ENCODE measurements at places on chromosomes 12 and 14.

- DNase-seq: no peak
Observed at GRCh38 chr14:69767369-69767999, 542 bp downstream of the SRSF5 start.

GRCh38 chr14:65438266-65438933 is 25.9 kb downstream of the FUT8 start:
- DNase-seq: no peak

DNA sequence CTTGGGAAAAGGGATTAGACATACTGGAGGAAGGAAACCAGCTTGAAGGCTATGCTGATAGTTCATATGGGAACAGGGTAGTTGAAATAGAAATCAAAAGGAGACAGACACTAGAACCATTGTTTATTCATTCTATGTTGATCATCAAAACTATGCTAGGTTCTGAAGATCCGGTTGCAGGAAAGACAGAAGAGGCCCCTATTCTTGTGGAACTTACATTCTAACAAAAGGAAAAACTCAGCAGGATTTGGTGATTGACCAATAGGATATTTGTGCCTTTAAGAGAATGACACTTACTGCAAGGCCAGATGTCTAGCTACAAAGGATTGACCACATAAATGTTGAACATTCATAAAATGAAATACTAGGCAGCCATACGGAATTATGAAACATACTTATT is 179.2 kb downstream of the AKAP6 start:
- DNase-seq: no peak

- DNase-seq: no peak
Observed at GRCh38 chr12:112349431-112349830, 32.8 kb downstream of the HECTD4 start.

- no peak for DNase-seq
Observed at GRCh38 chr12:19539836-19540235, 100.5 kb downstream of the AEBP2 start.

DNA sequence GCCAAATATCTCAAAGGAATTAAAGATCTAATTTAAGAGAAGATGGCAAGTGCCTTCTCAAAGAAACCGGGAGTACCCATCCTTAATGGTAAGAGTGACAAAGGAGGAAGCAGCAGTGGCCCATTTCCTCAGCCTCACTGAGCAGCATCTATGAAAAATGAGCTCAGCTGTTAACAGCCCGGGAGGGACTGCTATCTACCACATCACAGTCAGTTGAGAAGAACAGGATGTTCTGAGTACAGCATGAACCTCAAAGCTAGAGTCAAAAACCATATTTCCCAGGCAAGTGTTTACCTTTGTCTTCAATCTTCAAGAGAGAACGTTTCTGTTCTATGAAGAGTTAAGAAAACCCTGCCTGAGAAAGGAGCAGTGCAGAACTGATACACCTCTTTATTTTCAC is 115.0 kb downstream of the BTG1 start:
- no peak for DNase-seq

GRCh38 chr12:111156304-111156703 is 212.6 kb downstream of the PHETA1 start:
- no peak for DNase-seq

- DNase-seq: no peak
Observed at GRCh38 chr12:123532808-123533649, 490 bp downstream of the RILPL1 start.

- DNase-seq: no peak
Observed at GRCh38 chr12:32148372-32148771, 41.7 kb downstream of the BICD1 start.

DNA sequence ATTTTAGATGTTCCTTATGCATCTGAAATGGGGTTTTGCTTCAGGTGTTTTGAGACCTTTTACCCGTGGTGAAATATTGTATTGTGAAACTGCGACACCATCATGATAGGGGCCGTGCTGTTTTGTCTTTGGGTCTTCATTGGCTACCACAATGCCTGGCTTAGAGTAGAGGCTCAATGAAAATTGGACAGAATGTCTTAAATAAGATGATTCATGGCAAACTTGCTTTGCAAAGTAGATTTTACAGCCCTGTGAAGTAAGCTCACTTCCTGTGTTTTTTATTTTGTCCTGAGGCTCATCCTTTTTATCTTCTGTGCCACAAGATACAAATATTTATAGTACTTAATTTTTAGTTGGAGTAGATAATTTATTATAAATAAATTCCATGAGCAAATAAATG is 111.3 kb upstream of the FRMD6 start:
- no peak for DNase-seq

DNA sequence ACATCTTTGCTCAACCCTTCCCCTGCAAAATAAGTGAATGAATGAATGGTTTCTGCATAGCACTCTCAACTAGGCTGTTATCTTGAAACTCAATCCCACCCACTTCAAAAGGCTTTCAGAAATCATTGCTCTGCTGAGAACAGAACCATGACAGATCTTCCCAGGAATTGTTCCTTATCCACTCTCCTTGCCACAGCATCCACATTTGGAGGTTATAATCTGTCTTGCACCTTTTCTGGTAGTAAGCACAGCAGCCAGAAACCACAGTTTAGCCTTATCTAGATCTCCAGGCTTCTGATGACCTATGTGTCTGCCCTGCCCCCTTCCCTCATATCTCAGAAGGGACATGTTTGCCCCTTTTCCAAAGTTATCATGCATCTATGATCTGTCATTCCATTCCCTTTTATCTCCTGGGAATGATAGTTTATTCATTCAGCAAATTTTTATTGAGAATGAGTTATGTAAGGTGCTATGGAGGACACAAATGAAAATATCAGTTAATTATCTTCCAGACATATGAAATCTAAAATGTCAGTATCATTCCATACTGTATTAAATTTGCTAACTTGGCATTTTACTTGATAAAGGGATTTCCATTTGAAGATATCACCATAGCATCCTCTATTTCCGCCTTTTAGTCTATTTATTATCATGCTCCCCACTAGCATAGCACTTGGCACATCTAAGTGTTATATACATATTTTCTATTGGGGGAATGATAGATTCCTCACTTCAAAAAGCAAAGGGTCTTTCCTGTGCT is 21.4 kb downstream of the LGR5 start:
- no peak for DNase-seq

GRCh38 chr14:70789961-70790360 is 19.4 kb downstream of the MAP3K9 start:
- DNase-seq: no peak

- no peak for DNase-seq
Observed at GRCh38 chr12:109741286-109741969, 27.8 kb downstream of the FAM222A start.

GRCh38 chr14:22070119-22070982 is 396.7 kb upstream of the OR4E1 start:
- no peak for DNase-seq

DNA sequence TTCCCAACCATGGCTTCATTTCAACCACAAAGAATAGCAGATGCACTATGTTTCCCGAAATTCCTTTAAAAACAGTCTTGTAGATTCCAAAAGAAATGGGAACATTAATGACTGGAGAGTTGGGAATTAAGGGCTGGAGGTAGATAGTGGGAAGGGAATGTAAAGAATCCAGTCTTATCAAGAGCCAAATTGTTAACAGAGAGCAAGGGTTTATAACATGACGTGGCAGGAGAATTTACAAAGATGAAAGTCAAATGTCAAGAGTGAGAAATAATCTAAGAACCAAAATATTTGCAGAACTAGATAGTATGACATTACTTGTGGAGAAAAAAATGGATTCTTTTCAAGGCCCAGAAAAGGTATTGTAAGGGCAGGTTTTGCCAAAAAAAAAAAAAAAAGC is 200.9 kb downstream of the GRIN2B start:
- no peak for DNase-seq

GRCh38 chr12:6613015-6613775 is 6.0 kb upstream of the CHD4 start:
- DNase-seq: no peak

DNA sequence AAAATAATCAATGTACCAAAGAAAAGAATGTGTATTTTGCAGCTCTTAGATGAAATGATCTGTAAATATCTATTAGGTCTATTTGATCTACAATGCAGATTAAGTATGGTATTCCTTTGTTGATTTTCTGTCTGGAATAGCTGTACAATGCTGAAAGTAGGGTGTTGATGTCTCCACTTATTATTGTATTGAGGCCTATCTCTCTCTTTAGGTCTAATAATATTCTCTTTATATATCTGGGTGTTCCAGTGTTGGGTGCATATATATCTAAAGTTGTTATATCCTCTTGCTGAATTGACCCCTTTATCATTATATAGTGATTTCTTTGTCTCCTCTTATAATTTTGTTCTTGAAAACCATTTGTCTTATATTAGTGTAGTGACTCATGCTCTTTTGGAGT is 885.5 kb upstream of the FOXG1 start:
- DNase-seq: no peak

- no peak for DNase-seq
Observed at GRCh38 chr14:31154956-31155355, 52.6 kb downstream of the HECTD1 start.

- no peak for DNase-seq
Observed at GRCh38 chr12:13117029-13117428, 13.6 kb upstream of the GSG1 start.

GRCh38 chr12:10179776-10180181 is 947 bp downstream of the TMEM52B start:
- no peak for DNase-seq

DNA sequence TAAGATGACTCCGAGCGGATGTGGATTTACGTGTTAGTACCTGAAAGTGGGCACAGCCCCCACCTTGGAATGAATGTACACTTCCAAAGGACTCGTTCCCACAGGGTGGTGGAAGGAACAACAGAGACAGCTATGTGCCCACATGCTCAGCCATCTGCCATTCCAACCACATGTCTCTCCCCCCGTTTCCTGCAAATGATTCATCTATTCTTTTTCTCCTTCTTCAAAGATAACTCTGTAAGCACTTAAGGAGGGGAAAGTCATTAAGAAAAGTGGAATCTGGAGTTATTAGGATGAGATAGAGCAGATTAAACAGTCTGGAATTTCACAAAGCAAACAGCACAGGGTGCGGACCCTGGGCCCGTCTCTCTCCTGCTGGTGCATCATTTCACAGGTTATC is 18.5 kb upstream of the DUSP6 start:
- no peak for DNase-seq

DNA sequence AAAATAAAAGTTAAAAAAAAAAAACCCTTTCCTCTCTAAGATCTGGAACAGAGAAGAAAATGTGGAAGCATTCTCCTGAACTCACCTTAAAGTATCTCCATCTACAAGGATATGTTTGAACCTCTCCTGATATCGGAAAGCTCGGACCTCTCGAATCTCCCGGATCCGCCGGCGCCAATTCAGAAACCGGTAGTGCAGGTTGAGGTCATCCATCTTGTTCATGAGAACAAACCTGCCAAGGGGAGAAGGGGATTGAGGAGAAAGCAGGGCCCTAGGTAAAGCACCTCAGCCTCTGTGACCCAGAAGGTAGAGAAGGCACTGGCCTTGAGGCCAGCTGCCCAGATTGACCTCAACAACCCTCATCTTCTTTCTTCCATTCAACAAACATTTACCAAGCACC is 2.2 kb downstream of the SPRYD3 start:
- no peak for DNase-seq

GRCh38 chr14:84409435-84409834 is 1120.5 kb upstream of the FLRT2 start:
- no peak for DNase-seq

DNA sequence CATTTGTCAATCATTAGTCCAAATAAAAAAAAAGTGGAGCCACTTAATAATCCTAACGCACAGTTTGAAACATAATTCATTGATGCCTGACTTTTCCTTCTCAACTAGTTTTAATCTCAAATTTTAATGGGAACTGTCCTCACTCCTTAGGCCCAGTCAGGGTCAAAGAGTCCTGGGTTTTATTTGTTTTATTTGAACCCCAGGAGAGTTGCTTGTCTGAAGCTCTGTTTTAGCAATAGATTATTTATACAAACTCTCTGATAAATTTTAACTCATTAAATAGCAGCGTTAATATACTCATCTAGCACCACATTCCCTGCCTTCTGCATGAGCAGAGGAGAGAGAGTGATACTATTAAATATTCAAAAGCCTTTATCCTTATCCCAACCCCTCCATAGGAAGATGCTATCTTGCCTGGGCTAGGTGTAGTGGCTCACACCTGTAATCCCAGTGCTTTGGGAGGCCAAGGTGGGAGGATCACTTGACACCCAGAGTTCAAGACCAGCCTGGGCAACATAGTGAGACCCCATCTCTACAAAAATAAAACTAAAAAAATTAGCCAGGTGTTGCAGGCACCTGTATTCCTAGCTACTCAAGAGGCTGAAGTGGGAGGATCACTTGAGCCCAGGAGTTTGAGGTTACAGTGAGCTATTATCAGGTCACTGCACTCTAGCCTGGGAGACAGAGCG is 14.5 kb upstream of the DUSP6 start:
- DNase-seq: no peak

GRCh38 chr12:15892645-15893259 is 10.6 kb downstream of the STRAP start:
- DNase-seq: no peak

- no peak for DNase-seq
Observed at GRCh38 chr14:80456209-80456608, 244.9 kb upstream of the DIO2 start.

DNA sequence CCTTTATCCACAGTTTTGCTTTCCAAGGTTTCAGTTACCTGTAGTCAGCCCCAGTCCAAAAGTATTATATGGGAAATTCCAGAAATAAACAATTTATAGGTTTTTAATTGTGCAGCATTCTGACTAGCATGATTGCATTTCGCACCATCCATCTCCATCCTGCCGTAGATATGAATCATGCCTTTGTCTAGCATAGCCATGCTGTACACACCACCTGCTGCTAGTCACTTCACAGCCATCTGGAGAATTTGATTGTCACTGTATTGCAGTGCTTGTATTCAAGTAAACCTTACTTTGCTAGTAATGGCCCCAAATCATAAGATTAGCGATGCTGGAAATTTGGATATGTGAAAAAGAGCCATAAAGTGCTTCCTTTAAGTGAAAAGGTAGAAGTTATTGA is 36.0 kb downstream of the MUCL1 start:
- no peak for DNase-seq

DNA sequence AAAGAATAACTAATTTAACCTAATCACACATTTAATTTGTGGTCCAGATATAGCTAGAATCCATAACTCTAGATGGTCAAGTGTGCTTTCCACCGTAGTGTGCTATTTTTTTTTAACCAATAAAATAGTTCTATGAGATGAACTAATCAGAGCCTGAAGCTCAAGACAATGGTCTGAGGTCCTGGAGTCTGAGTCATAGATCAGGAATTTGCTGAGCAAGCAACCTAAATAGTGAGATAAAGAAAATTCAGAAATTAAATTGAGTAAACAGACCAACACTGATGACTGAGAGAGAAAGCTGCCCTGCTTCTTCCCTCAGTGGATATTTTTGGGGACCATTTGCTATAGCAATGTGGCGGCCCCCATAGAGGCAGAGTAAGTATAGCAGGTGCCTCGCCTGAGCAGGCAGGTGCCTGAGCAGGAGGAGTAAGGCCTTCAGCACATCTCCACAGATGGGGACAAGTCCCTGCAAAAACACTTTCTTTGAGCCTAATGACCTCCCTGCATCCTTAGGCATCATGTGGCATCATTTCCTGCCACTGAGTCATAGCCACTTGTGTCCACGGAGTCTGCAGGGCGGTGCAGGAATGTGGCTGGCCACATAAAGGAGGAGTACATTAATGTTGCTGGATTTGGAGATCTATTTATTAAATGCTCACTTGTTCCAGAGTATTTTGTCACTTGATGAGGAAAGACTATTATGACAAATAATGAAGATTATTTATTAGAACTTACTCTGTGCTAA is 13.9 kb upstream of the CLEC4E start:
- DNase-seq: no peak
